ENCODE measurements at places on chromosomes 13 and 19. TPM values are rescaled to one million over a fixed set of nuclear protein-coding genes. Genes with fewer than 3 reads are reported as not detected.

The SLC25A41 gene
- 0.66 TPM for total RNA-seq

The KLC3 gene
- total RNA-seq: not detected

The CDX2 gene
- not detected for total RNA-seq

The ZNF541 gene
- not detected for total RNA-seq

The LILRA6 gene
- 2.5 TPM for total RNA-seq

The SGTA gene
- total RNA-seq: 71.2 TPM

The FFAR3 gene
- 0.17 TPM for total RNA-seq

The ZNF154 gene
- 8.7 TPM for total RNA-seq

The POLRMT gene
- total RNA-seq: 22.9 TPM

The ZNF560 gene
- not detected for total RNA-seq

- peaks cover 39% of the 10 kb centered on the region for H3K36me3 ChIP-seq
- DNase-seq: peak; percentile 93
- H3K4me1 ChIP-seq: peaks cover 68% of the 10 kb centered on the region
- peak overlapping the region; percentile 94 for H3K27ac ChIP-seq
- H3K27me3 ChIP-seq: no peaks in the 10 kb centered on the region
- peak overlapping the region; percentile 66 for H3K4me3 ChIP-seq
These were observed 2.3 kb downstream of the WDR83 start for GRCh38 chr19:12668932-12669269.

- no peaks in the 10 kb centered on the region for H3K27me3 ChIP-seq
- DNase-seq: no peak
- no peak overlapping the region for H3K4me3 ChIP-seq
- H3K4me1 ChIP-seq: peaks cover 6% of the 10 kb centered on the region
- no peaks in the 10 kb centered on the region for H3K36me3 ChIP-seq
These were observed 75.5 kb upstream of the MEDAG start for GRCh38 chr13:30830638-30830965.

- no peak overlapping the region for H3K4me3 ChIP-seq
- no peak for DNase-seq
- peaks cover 9% of the 10 kb centered on the region for H3K36me3 ChIP-seq
- no peaks in the 10 kb centered on the region for H3K4me1 ChIP-seq
These were observed 74.0 kb downstream of the PDS5B start for GRCh38 chr13:32660227-32660626.

GRCh38 chr13:64925284-64925683, 2304.9 kb downstream of the PCDH9 start:
- H3K4me1 ChIP-seq: no peaks in the 10 kb centered on the region
- H3K27ac ChIP-seq: no peak overlapping the region
- no peaks in the 10 kb centered on the region for H3K36me3 ChIP-seq
- DNase-seq: no peak
- H3K4me3 ChIP-seq: no peak overlapping the region

DNA sequence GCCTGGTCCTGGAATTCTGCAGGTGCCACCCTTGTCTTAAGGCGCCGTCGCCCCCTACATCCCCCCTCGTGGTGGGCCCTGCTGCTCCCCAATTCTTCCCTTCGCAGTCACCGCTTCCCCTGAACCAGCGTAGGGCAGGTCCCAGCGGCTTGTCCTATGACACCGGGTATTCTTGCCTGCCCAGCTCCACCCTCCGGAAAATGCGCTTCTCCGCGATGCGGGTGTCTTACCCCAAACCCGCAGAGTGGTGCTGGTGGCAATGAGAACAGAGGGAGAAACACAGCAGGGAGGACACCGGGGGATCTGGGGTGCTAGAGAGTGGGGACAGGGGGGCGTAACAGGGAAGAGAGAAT, 9.0 kb downstream of the ZNF808 start:
- DNase-seq: no peak
- H3K4me3 ChIP-seq: peak overlapping the region; percentile 80
- H3K27me3 ChIP-seq: no peaks in the 10 kb centered on the region
- H3K36me3 ChIP-seq: peaks cover 5% of the 10 kb centered on the region

DNA sequence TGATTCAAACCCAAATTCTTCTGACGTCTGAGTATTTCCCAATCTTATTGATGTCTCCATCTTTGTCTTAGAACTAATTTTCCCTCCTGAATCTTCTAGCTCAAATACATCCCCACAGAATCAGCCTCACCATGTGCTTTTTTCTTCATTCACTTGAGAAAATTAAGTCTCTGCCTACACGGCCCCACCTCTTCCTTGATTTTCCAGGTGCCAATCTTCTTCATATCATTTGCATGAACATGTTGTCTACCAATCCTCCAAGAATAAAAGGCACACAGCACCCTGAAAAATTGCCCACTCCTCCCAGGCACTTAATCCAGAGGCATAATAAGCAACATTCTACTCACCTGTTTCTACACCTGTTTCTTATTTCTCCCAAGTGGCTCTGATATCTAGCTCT, 408.1 kb upstream of the NBEA start:
- H3K27ac ChIP-seq: no peak overlapping the region
- H3K36me3 ChIP-seq: no peaks in the 10 kb centered on the region
- no peak for DNase-seq
- no peaks in the 10 kb centered on the region for H3K27me3 ChIP-seq
- H3K4me3 ChIP-seq: no peak overlapping the region

DNA sequence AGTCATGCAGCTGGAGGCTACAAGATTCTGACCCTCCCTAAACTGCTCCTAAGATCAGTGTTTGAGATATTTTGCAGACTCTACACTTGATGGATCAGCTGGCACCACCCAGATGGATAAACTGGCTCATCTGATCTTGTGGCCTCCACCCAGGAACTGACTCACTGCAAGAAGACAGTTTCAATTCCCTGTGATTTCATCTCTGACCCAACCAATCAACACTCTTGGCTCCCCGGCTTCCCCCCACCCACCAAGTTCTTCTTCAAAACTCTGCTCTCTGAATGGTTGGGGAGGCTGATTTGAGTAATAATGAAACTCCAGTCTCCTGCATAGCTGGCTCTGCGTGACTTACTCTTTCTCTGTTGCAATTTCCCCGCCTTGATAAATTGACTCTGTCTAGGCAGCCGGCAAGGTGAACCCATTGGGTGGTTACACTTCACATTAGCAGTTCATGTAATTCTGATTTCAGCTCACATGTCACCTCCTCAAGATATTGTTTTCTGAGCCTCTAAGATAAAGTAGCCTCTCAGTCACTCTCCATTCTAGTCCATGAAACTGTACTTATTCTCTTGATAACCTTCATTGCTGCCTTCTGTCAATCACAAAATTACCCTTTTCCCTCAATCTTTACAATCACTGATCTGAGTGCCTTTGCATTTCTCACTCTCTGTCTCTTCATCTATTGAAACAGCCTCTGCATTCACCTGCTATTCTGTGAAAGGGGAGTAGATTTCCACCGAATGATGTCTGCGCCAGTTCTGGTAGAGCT, 9.9 kb upstream of the FPR3 start:
- H3K4me1 ChIP-seq: no peaks in the 10 kb centered on the region

- H3K27ac ChIP-seq: no peak overlapping the region
- H3K4me1 ChIP-seq: peaks cover 9% of the 10 kb centered on the region
- peaks cover 72% of the 10 kb centered on the region for H3K36me3 ChIP-seq
- H3K27me3 ChIP-seq: no peaks in the 10 kb centered on the region
- no peak for DNase-seq
These were observed 44.0 kb upstream of the TFDP1 start for GRCh38 chr13:113540523-113540922.

DNA sequence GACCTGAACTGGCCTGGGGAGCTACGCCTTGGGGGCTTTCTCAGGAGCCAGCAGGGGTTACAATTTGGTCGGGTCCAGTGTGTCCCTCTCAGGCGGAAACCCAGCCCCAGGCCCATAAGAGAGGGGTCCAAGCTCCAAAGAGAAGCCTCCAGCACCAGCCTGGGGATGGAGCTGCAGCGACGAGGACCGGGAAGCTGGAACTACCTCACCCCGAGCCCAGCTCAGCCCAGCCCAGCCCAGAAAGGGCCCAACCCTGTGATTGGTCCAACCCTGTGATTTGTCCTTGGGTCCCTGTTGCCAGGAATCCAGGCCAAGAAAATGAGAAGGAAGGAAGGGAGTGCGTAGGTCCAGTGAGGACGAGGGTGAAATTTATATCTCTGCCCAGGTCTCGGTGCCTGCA, 24.1 kb downstream of the CLEC4M start:
- H3K4me3 ChIP-seq: peak overlapping the region; percentile 17
- no peak for DNase-seq
- no peaks in the 10 kb centered on the region for H3K36me3 ChIP-seq
- peaks cover 16% of the 10 kb centered on the region for H3K4me1 ChIP-seq
- H3K27ac ChIP-seq: no peak overlapping the region
- H3K27me3 ChIP-seq: peaks cover 27% of the 10 kb centered on the region

GRCh38 chr13:112729408-112729807, 39.6 kb downstream of the ATP11A start:
- H3K27me3 ChIP-seq: no peaks in the 10 kb centered on the region
- DNase-seq: no peak
- H3K36me3 ChIP-seq: no peaks in the 10 kb centered on the region
- peaks cover 18% of the 10 kb centered on the region for H3K4me1 ChIP-seq

DNA sequence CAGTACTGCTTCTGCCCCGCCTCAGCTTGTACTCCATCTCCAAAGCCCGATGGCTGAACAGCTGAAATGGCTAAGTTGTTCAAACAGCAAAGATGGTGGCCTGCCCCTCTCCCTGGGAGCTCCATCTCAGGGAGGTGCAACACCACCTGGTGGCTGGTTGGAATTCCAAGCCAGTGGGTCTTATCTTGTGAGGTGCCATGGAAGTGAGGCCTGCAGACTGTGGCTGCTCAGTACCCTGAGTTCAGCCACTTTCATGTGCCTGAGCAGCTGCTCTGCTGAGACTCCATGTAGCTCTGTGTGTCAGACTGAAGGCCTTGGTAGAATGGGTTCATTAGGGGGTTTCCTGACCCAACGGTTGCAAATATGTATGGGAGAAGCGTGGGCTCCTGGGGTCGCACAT, 67.3 kb upstream of the SPRY2 start:
- no peak overlapping the region for H3K4me3 ChIP-seq
- no peak for DNase-seq
- no peaks in the 10 kb centered on the region for H3K36me3 ChIP-seq
- H3K4me1 ChIP-seq: no peaks in the 10 kb centered on the region
- no peak overlapping the region for H3K27ac ChIP-seq

DNA sequence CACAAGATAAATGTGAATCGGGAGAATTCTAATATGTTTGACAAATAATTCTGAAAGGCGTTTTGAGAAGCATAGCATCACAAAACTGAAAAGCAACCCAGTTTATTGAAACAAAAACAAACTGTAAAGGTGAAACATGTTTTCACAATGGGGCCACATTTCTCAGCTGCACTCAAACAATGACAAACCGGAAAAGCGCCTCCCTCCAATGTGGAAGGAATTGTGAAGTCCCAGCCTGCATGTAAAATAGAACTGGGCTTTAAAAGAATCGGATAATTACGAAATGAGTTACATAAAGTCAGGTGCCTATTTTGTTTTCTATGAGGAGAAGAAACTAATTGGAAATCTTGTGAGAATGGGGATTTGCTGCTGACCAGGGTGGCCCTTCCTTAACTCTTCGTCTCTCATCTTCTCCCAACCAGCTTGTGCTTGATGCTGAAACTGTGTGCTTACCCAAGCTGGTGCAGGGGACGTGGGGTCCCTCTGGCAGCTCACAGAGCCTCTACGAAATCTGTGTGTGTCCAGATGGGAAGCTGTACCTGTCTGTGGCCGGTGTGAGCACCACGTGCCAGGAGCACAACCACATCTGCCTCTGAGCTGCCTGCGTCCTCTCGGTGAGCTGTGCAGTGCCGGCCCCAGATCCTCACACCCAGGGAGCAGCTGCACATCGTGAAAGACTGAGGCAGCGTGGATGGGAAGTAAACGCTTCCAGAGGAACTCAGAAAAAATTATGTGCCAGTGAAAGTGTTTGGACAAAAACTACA, 109.4 kb downstream of the SACS start:
- H3K4me1 ChIP-seq: peaks cover 55% of the 10 kb centered on the region
- peak overlapping the region; percentile 49 for H3K27ac ChIP-seq
- H3K36me3 ChIP-seq: no peaks in the 10 kb centered on the region

DNA sequence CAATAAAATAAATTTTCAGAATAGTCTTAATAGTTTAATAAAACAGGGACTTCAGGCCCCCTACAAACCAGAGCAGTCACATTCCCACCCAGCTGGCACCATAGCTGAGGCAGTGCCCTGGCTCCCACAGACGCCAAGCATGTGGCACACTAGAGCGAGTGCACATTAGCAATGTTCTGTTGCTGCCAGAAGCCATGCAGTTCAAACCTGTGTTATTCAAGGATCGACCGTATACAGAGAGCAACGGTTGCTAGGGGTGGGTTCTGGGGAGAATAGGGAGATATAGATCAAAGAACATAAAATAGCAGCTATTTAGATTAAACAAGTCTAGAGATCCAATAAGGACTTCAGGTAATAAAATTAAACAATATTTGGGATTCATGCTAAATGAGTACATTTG, 419.3 kb upstream of the KLHL1 start:
- H3K27ac ChIP-seq: no peak overlapping the region
- no peaks in the 10 kb centered on the region for H3K27me3 ChIP-seq
- H3K4me1 ChIP-seq: no peaks in the 10 kb centered on the region
- DNase-seq: no peak

DNA sequence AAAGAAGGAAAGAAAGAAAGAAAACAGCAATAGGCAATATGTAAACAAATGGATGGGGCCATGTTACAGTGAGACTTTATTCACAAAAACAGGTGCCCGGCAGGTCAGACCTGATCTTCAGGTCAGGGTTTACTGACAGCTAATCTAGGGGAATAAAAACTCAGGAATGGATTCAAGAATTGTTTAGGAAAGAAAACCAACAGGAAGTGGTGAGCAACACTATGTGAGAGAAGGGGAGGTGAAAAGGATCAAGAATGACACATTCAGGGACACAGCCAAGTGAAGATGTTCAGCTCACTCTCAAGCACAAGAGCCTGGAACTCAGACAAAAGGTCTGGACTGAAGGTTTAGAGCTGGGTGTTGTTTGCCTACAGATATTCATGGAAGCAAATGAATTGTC, 244.5 kb downstream of the EFNB2 start:
- H3K4me1 ChIP-seq: no peaks in the 10 kb centered on the region
- no peaks in the 10 kb centered on the region for H3K27me3 ChIP-seq
- no peak for DNase-seq
- no peak overlapping the region for H3K4me3 ChIP-seq
- no peaks in the 10 kb centered on the region for H3K36me3 ChIP-seq
- no peak overlapping the region for H3K27ac ChIP-seq

- no peaks in the 10 kb centered on the region for H3K27me3 ChIP-seq
- H3K4me1 ChIP-seq: no peaks in the 10 kb centered on the region
- no peak overlapping the region for H3K4me3 ChIP-seq
- H3K27ac ChIP-seq: no peak overlapping the region
- no peaks in the 10 kb centered on the region for H3K36me3 ChIP-seq
These were observed 1029.6 kb downstream of the PCDH9 start for GRCh38 chr13:66200555-66200954.
